ENCODE measurements at places on chromosomes 2 and 18.

GRCh38 chr2:23599667-23600066 lies 214.7 kb downstream of the KLHL29 start:
- no peak for DNase-seq

- DNase-seq: no peak
Measured at GRCh38 chr2:105718846-105719481, 25.7 kb upstream of the NCK2 start.

GRCh38 chr2:49901202-49902065 lies 747.1 kb upstream of the FSHR start:
- no peak for DNase-seq

- no peak for DNase-seq
Measured at GRCh38 chr2:192026825-192027120, 168.0 kb downstream of the TMEFF2 start.

DNA sequence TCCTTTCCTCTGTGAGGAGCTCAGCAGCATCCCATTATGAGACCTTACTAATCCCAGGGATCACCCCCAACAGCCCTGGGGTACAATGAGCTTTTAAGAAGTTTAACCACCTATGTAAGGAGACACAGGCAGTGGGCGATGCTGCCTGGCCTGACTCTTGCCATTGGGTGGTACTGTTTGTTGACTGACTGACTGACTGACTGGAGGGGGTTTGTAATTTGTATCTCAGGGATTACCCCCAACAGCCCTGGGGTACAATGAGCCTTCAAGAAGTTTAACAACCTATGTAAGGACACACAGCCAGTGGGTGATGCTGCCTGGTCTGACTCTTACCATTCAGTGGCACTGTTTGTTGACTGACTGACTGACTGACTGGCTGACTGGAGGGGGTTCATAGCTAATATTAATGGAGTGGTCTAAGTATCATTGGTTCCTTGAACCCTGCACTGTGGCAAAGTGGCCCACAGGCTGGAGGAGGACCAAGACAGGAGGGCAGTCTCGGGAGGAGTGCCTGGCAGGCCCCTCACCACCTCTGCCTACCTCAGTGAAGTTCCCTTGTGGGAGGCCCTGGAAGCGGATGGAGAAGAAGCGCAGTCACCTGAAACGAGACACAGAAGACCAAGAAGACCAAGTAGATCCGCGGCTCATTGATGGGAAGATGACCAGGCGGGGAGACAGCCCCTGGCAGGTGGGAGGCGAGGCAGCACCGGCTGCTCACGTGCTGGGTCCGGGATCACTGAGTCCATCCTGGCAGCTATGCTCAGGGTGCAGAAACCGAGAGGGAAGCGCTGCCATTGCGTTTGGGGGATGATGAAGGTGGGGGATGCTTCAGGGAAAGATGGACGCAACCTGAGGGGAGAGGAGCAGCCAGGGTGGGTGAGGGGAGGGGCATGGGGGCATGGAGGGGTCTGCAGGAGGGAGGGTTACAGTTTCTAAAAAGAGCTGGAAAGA lies 7.6 kb downstream of the PROC start:
- peak; percentile 45 for DNase-seq

DNA sequence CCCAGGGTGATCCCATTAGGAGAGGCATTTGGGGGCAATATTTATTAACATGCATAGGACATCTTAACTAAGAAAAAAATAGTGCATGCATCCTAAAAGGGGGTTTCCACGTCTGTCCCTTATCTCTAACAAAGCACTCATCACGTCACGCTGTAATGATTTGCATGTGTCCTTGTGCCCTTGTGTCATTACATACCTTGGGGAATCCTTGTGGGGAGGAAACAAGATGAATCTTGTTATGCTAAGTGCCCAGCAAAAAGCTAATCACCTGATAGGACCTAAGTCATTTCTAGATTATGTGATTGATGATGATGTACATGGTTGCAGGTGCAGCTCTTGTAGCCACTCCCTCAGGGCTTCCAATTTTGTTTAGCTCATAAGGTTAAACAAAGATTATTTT lies 250.9 kb downstream of the FBXO15 start:
- DNase-seq: no peak

DNA sequence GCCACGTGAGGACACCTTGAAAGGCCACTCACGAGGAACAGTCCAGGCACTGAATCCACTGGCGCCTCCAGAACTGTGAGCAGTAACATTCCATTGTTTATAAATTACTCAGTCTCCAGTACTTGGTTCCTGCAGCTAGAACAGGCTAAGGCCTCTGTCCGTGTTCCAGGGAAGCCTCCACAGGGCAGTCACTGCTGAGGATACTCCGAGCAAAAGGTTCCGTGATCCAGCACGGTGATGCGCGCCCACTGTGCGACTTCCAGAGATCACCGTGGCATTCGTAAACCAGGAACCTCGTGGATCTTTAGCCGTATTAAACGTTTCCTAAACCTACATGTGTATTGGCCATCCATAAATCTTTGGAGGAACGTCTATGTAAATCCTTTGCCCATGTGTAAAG lies 51.5 kb upstream of the SALL3 start:
- DNase-seq: no peak

- no peak for DNase-seq
Measured at GRCh38 chr18:6737833-6738232, 8.3 kb downstream of the ARHGAP28 start.

DNA sequence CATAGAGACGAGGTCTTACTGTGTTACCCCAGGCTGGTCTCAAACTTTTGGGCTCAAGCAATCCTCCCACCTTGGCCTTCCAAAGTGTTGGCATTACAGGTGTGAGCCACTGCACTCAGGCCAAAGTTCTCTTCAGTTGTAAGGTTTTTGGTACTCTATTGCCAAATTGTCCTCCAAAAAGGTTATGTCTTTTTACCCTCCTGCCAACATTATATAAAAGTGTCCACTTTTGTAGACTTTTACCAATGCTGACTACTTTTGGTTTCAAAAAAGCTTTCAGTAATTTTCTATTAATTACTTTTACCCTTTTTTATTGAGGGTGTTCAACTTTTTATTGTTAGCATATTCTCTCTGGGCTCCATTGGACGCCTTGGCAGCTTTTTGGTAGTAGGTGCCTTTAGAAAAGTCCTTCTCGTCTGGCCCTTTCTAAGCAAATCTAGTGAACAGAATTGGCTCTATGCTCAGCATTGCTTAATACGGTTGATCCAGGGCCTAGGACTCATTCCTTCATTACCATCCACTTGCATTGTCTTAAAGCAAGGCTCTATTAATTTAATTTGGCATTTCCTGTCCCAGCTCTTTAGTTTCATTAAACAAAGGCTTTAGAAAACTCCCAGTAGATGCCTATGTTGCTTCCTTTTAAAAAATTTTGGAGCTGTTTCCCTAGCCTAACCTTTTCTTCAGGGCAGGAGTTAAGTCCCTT lies 16.7 kb upstream of the IL1A start:
- no peak for DNase-seq

DNA sequence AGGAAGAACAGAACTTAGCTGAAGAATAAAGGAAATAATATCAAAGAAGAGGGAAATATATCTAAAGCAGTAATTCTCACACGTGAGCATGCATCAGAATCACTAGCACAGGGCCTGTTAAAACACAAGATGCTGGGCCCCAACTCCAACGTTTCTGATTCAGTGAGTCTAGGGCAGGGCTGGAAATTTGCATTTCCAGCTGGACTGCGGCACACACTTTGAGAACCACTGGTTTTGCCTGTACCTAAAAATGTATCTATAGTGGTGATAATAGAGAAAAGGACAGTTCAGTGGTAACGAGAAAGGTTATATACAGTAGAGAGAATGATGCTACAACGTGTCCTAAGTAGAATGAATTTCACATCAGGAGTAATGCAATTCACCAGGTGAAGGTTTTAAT lies 11.2 kb downstream of the REV1 start:
- no peak for DNase-seq

- DNase-seq: no peak
Measured at GRCh38 chr2:147485210-147485851, 359.5 kb upstream of the ACVR2A start.

- no peak for DNase-seq
Measured at GRCh38 chr2:40404517-40404916, 47.4 kb downstream of the SLC8A1 start.

Measured in stimulated activated effector memory CD8-positive, alpha-beta T cell treated with anti-CD3 and anti-CD28 coated beads, Interleukin-12 subunit alpha, Interleukin-12 subunit beta, amount 100 ng/mL, for 72 hours (primary cell).